Effector memory CD4-positive, alpha-beta T cell (primary cell): ENCODE measurements at places on chromosomes 3 and 15.

GRCh38 chr3:99175276-99175812 lies 273.8 kb upstream of the DCBLD2 start:
- H3K27ac ChIP-seq: no peak overlapping the region
- no peak overlapping the region for H3K4me3 ChIP-seq
- H3K36me3 ChIP-seq: no peaks in the 10 kb centered on the region
- H3K4me1 ChIP-seq: no peaks in the 10 kb centered on the region
- no peak for DNase-seq

DNA sequence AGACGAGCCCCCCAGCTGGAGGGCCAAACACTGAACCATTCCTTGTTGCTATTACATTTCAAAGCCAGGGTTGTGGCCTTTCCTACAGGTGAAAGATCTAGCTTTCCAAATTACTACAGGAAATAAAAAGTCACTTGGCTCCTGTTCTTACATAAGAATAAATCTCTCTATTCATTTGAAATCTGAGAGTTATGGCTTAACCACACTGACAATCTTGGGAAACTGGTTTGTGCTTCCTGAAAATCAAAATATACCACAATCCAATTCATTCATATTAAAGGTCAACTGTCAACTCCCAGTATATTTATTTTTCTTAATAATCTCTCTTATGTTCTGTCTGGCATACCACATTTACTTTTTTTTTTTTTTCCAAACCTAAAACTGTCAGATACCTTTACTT lies 103.7 kb upstream of the LMOD3 start:
- no peak for DNase-seq
- no peak overlapping the region for H3K27ac ChIP-seq
- H3K36me3 ChIP-seq: no peaks in the 10 kb centered on the region
- no peaks in the 10 kb centered on the region for H3K27me3 ChIP-seq

- no peaks in the 10 kb centered on the region for H3K36me3 ChIP-seq
- no peak for DNase-seq
- H3K27me3 ChIP-seq: no peaks in the 10 kb centered on the region
These were observed at the start of gene SLC15A2 for GRCh38 chr3:121894301-121894990. TSS of gene SLC15A2 (plus strand) at chr3:121894401. CDS start at chr3:121894477, 76 bp downstream.

DNA sequence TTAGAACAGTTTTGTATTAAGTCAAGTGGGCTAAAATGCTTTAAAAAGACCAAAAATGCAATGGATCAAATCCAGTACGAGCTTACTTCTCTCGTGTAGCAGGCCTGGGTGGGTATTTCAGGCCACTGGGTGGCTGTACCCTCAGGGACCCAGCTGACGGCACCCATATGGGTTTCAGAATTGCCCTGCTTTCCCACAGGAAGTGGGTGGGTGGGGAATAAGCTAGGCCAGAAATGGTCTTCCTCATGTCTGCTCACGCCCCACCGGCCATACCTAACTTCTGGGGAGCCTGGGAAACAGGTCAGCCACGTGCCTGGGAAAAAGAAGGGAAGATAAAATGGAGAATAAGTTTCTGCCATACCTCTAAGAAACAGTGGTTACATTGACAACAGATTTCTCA lies 20.3 kb downstream of the GPR160 start:
- no peak overlapping the region for H3K4me3 ChIP-seq
- no peak for DNase-seq
- no peak overlapping the region for H3K27ac ChIP-seq
- peaks cover 4% of the 10 kb centered on the region for H3K4me1 ChIP-seq
- H3K36me3 ChIP-seq: no peaks in the 10 kb centered on the region

DNA sequence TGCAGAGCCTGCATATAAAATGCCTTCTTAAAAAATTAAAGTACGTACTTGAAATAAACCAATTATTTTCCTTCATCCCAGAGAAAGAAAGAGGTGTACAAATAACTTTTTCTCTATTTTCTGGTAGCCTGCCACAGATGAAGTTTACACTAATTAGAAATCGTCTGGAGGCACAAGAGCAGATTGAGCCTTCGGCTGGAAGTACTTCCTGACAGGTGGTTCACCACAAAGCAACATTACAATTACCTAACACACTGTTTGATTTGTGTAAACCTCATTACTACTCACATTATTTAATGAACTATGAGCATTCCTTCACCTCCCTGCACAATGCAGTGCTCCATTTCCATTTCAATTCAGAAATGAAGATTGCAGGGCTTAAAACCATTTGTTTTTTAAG lies 856.1 kb downstream of the SI start:
- DNase-seq: no peak
- H3K4me3 ChIP-seq: no peak overlapping the region
- H3K27ac ChIP-seq: no peak overlapping the region
- H3K36me3 ChIP-seq: no peaks in the 10 kb centered on the region

GRCh38 chr3:186057594-186057993 lies 51.3 kb downstream of the ETV5 start:
- DNase-seq: no peak
- no peaks in the 10 kb centered on the region for H3K27me3 ChIP-seq
- H3K36me3 ChIP-seq: no peaks in the 10 kb centered on the region
- H3K4me3 ChIP-seq: no peak overlapping the region

DNA sequence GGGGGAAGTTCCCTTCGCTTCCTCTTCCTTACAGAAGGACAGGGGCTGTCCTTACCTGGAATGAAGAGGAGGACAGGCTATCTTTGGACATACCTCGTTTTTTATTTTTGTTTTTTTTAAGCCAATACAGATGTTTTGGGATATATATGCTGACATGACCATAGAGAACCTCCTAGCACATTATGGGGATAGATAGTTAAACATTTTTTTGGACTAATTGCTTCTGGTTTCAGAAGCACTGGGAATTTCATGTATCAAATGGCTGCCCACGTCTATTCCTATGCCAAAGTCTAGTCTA lies 238.2 kb upstream of the BHLHE40 start:
- no peaks in the 10 kb centered on the region for H3K36me3 ChIP-seq
- H3K27ac ChIP-seq: no peak overlapping the region
- H3K27me3 ChIP-seq: no peaks in the 10 kb centered on the region
- H3K4me1 ChIP-seq: peaks cover 47% of the 10 kb centered on the region

DNA sequence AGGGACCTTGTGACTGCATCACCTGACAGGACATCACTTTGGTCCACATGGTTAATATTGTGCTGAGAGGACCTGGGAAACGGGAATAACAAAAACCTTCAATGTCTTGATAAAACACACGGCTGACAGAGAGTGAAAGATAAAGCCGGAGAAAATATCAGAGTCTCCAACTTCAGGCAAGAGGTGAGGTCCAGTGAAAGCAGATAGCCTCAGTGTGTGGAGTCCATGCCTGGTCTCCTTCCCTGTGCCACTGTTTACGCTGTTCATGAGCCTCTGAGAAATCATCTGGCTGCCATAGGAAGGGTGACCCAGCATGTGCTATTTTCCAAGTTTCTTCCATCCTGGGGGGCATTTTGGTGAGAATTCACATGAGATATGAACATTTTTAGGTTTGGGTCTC lies 39.8 kb downstream of the CCR3 start:
- no peak for DNase-seq
- H3K4me3 ChIP-seq: no peak overlapping the region
- no peak overlapping the region for H3K27ac ChIP-seq
- H3K4me1 ChIP-seq: peaks cover 66% of the 10 kb centered on the region

GRCh38 chr3:12367346-12367745 lies 78.5 kb downstream of the PPARG start:
- no peak overlapping the region for H3K27ac ChIP-seq
- no peaks in the 10 kb centered on the region for H3K36me3 ChIP-seq
- no peak overlapping the region for H3K4me3 ChIP-seq
- DNase-seq: no peak

- H3K27me3 ChIP-seq: no peaks in the 10 kb centered on the region
- DNase-seq: no peak
- no peaks in the 10 kb centered on the region for H3K36me3 ChIP-seq
- H3K4me1 ChIP-seq: no peaks in the 10 kb centered on the region
- H3K27ac ChIP-seq: no peak overlapping the region
These were observed 37.9 kb upstream of the PIK3CB start for GRCh38 chr3:138872632-138873031.

DNA sequence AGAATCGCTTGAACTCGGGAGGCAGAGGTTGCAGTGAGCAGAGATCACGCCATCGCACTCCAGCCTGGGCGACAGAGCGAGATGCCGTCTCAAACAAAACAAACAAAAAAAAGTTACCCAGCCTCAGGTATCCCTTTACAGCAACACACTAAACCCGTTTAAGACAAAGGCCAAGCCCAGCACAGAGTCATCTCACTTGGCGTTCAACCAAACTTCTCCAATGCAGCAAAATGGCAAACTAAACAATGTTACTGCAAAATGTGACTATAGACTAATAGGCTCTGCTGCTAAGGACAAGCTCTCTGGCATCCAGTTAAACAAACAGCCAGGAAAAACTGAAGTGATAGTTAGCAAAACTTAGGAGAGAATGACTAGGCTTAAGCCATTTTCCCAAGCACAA lies 6.4 kb upstream of the FAM219B start:
- peaks cover 13% of the 10 kb centered on the region for H3K36me3 ChIP-seq
- H3K27me3 ChIP-seq: no peaks in the 10 kb centered on the region
- no peaks in the 10 kb centered on the region for H3K4me1 ChIP-seq

DNA sequence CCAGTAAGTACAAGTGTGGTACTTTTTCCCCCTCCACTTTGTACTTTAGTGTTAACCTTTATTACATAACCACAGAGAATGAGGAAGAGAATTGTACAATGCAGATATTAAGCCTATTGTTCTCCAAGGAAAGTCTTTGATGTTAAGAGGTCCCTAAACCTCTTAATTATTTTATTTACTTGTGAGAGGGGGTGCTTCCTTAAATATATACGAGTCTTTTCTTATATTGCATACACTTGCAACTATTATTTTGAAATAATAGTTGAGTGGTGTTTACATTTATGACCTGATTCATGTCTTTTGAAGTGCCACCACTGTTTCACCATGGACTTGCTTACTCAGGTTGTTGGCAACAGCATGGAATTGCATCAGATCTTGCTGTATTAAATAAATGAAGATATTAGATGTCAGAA lies 10.1 kb downstream of the USP3 start:
- H3K4me1 ChIP-seq: peaks cover 69% of the 10 kb centered on the region
- no peaks in the 10 kb centered on the region for H3K36me3 ChIP-seq
- no peak overlapping the region for H3K4me3 ChIP-seq

DNA sequence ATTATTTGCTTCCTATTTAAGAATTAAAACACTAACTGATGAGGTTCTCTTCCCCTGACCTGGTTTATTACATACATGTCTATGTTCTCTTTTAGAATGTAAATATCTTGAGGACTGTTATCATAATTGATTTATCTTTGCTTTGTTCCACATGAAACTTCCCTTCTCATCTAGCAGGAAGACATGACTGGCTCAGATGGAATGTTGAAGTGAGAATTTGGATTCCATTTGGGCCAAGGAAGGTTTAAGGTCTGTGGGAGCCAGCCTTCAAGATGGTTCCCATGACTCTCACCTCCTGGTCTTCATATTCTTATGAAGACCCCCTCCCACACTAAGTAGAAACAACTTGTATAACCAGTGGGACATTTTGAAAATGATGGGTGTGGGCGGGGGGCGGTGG lies 222.2 kb upstream of the GADL1 start:
- H3K27ac ChIP-seq: no peak overlapping the region
- no peak overlapping the region for H3K4me3 ChIP-seq
- no peaks in the 10 kb centered on the region for H3K4me1 ChIP-seq

- no peak for DNase-seq
- no peak overlapping the region for H3K27ac ChIP-seq
- H3K4me3 ChIP-seq: no peak overlapping the region
- H3K36me3 ChIP-seq: no peaks in the 10 kb centered on the region
- H3K27me3 ChIP-seq: no peaks in the 10 kb centered on the region
These were observed 5.8 kb downstream of the RARB start for GRCh38 chr3:25433868-25434267.

- H3K36me3 ChIP-seq: no peaks in the 10 kb centered on the region
- H3K27ac ChIP-seq: no peak overlapping the region
- no peak overlapping the region for H3K4me3 ChIP-seq
- no peaks in the 10 kb centered on the region for H3K4me1 ChIP-seq
- no peak for DNase-seq
These were observed 117.0 kb downstream of the FILIP1L start for GRCh38 chr3:99997293-99997692.

DNA sequence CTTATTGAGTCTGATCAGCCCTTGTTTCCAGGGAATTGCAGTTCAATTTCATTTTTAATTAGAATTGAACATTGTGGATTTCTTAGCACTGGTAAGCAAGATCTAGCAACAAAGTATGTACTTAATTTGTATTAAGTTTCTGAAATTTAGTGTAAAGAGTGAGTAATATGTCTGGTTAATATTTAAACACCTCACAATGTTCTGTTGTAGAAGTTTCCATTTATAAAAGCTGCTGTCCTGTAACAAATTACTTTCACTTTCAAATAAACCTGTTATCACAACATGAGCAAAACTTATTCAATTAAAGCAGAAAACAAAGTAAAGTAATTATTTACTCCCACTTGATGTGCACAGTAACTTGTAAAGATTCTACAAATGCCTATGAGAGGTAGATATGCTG lies 448.5 kb downstream of the NAALADL2 start:
- no peak overlapping the region for H3K4me3 ChIP-seq
- DNase-seq: no peak
- H3K36me3 ChIP-seq: no peaks in the 10 kb centered on the region
- no peaks in the 10 kb centered on the region for H3K4me1 ChIP-seq

DNA sequence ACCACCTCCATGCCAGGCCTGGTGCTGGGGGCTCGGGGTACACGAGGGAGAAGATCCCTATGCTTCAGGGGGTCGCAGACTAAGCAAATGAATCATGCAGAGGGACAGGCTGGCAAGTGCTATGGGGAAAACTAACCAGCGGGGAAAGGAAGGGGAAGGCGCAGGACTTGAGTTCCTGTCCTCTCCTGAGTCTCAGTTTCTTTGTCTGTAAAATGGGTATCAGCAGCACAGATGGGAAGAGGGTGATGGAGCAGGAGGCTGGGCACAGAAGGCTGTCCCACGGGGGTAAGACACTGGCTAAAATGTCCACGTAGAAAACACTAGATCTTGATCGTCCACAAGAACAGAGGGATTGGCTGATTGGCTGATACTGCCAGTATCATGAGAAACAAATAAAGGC lies 39.8 kb downstream of the RGMA start:
- no peaks in the 10 kb centered on the region for H3K27me3 ChIP-seq
- no peak overlapping the region for H3K4me3 ChIP-seq
- no peaks in the 10 kb centered on the region for H3K36me3 ChIP-seq
- peaks cover 12% of the 10 kb centered on the region for H3K4me1 ChIP-seq

- no peak for DNase-seq
- H3K4me1 ChIP-seq: no peaks in the 10 kb centered on the region
- no peak overlapping the region for H3K4me3 ChIP-seq
- no peaks in the 10 kb centered on the region for H3K36me3 ChIP-seq
- no peak overlapping the region for H3K27ac ChIP-seq
- no peaks in the 10 kb centered on the region for H3K27me3 ChIP-seq
These were observed 32.8 kb upstream of the ACAP2 start for GRCh38 chr3:195475614-195476013.
